CD4-positive, CD25-positive, alpha-beta regulatory T cell (primary cell): ENCODE measurements at places on chromosomes 5 and 9. TPM values are rescaled to one million over a fixed set of nuclear protein-coding genes. Genes with fewer than 3 reads are reported as not detected.

- peak; percentile 74 for DNase-seq
Measured at GRCh38 chr5:140569197-140569596, 4.6 kb downstream of the SLC35A4 start.

RNF14 gene
- polyA plus RNA-seq: 56.8 TPM

KCNIP1 gene
- polyA plus RNA-seq: not detected

PKD2L2 gene
- polyA plus RNA-seq: 0.56 TPM

SPATA31A3 gene
- not detected for polyA plus RNA-seq

DNA sequence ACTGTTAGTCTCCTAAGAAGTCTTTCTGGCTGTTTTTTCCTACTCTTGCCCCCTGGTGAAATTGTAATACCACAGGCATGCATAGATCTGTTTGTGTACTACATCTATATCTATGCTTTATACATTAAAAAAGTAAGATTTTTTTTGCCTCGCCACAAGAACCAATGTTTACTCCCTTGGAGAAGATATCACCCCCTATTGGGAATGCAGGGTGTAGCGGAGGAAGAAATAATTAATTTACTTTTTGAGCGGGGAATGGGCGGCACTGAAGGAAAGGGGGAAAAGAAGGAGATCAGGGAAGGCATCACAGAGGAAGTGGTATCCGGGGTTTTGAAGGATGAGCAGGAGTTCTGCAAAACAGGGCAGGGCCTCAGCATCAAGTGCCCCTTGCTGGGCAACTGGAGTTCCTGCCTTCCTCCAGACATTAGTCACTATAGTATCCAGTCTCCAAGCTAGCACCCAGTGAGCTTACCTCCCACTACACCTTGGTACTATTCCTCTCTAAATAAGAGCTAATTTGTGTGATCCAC is 134.9 kb downstream of the GABBR2 start:
- no peak for DNase-seq

GRCh38 chr5:73265641-73266040 is 92.6 kb downstream of the TMEM174 start:
- no peak for DNase-seq

SPINK13 gene
- not detected for polyA plus RNA-seq

GRCh38 chr5:68519143-68519542 is 303.6 kb downstream of the PIK3R1 start:
- DNase-seq: no peak

- DNase-seq: peak; percentile 52
Measured at GRCh38 chr5:126544087-126544740, 50.8 kb downstream of the ALDH7A1 start.
